Activated naive CD4-positive, alpha-beta T cell treated with anti-CD3 and anti-CD28 coated beads, Interleukin-2, amount 10 ng/mL, durations not matched to agents 5 hours and 36 hours (primary cell): ENCODE measurements at places on chromosomes 12 and 14. TPM values are rescaled to one million over a fixed set of nuclear protein-coding genes. Genes with fewer than 3 reads are reported as not detected.

Gene GPR137C
- total RNA-seq = 0.45 TPM

Gene KRT77
- total RNA-seq = not detected

Gene SPIC
- not detected for total RNA-seq

Gene STAC3
- 4.7 TPM for total RNA-seq

Gene MGST1
- total RNA-seq = not detected

Gene CLEC6A
- not detected for total RNA-seq

Gene ZBTB42
- 5.1 TPM for total RNA-seq

Gene TSPAN31
- 19.3 TPM for total RNA-seq

Gene TC2N
- 195 TPM for total RNA-seq

Gene GATC
- total RNA-seq = 27.0 TPM

Gene ZNF891
- 3.4 TPM for total RNA-seq

Gene RBMS2
- total RNA-seq = 2.3 TPM

Gene VSIG10
- 5.6 TPM for total RNA-seq

Gene DUSP6
- 76.8 TPM for total RNA-seq

Gene WSCD2
- not detected for total RNA-seq

Gene GPR135
- 0.89 TPM for total RNA-seq

Gene ST8SIA1
- 0.19 TPM for total RNA-seq

Gene PPP4R4
- total RNA-seq = 2.6 TPM

Gene ZFHX2
- total RNA-seq = 0.53 TPM

Gene SLC4A8
- 9.2 TPM for total RNA-seq

Gene DBX2
- not detected for total RNA-seq

Gene ANKLE2
- total RNA-seq = 86.1 TPM

Gene OR6J1
- not detected for total RNA-seq

Gene IFT81
- total RNA-seq = 2.1 TPM

Gene TMPRSS12
- total RNA-seq = not detected

Gene INTS13
- 44.7 TPM for total RNA-seq

Gene PTGDR
- 0.60 TPM for total RNA-seq

Gene DDN
- 0.17 TPM for total RNA-seq

Gene TMEM119
- total RNA-seq = 0.63 TPM

Gene LTBP2
- total RNA-seq = 0.10 TPM

Gene ADGRD1
- total RNA-seq = not detected
